Activated T-helper 1 cell treated with anti-CD3 and anti-CD28 coated beads, Interleukin-12 subunit alpha, Interleukin-12 subunit beta, Interleukin-2, Interleukin-4 antibody, amounts not matched to agents 30 ng/mL and 10 ng/mL and 1 ng/mL, durations not matched to agents 14 hours and 24 hours and 36 hours (primary cell): ENCODE measurements at places on chromosomes 1 and 21. TPM values are rescaled to one million over a fixed set of nuclear protein-coding genes. Genes with fewer than 3 reads are reported as not detected.

HCRTR1 gene
- total RNA-seq = not detected in 2 replicates

NGF gene
- not detected in 2 replicates for total RNA-seq

DNA sequence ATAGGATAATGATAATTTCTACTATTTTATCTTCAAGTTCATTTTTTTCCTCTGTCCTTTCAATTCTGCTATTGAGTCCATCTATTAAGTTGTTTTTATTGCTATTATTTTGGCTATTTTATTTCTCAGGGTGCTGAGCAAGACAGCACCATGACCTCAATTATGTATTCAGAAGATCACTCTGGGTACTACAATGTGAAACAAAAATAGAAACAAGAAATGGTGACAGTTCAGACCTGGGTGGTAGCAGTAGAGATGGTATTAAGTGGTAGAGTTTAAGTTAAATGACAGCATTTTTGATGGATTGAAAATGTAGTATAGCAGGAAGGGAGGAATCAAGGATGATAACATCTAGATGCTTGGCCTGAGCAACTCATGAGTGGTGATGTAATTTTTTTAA lies 655.3 kb upstream of the PLXNA2 start:
- no peaks in the 10 kb centered on the region for H3K27me3 ChIP-seq
- no peak for DNase-seq
- H3K4me3 ChIP-seq = no peak overlapping the region
- no peaks in the 10 kb centered on the region for H3K4me1 ChIP-seq
- no peaks in the 10 kb centered on the region for H3K36me3 ChIP-seq
- no peak overlapping the region for H3K27ac ChIP-seq

DNA sequence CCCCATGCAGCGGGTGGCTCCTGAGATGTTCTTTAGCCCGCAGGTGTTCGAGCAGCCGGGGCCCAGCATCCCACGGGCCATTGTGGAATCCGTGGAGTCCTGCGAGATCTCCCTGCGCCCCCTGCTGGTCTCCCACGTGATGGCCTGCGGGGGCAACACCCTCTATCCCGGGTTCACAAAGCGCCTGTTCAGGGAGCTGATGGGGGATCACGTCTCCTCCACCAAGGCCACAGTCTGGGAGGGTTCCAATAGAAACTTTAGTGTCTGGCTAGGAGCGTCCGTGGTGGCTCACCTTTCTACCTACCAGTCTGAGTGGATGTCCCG lies 71.0 kb downstream of the ACTL8 start:
- H3K27ac ChIP-seq = no peak overlapping the region
- no peaks in the 10 kb centered on the region for H3K4me1 ChIP-seq
- H3K4me3 ChIP-seq = no peak overlapping the region
- no peak for DNase-seq
- no peaks in the 10 kb centered on the region for H3K36me3 ChIP-seq

DNA sequence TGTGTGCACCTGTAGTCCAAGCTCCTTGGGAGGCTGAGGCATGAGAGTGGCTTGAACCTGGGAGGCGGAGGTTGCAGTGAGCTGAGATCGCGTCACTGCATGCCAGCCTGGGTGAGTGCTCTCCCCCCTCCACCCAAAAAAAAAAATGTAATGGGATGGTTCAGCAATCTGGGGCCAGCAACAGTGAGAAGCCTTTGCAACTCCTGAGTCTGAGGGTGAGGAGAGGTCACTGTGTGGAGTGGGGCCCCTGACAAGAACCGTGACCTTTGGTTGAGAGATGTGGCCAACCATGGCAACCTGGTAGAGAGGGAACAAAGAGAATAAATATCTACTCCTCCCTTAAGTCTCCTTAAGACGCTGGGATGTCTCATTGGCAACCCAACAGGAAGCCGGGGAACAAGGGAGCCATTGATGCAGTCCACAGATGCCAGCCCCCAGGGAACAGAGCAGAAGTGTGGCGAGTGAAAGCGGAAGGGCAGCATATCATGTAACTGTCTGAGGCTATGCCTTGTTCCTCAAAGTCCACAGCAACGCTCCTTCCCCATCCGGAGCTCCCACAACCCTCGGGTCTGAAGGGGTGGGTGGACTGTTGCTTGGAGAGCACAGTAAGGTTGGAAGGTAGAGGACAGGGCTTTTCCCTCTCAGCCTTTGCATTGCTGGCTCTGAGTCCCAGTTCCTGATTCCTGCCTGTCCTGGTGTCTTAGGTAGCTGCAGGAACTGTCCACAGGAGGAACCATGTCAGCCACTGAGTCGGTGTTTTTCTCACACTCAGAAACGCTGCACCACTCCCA lies 8.3 kb downstream of the TRNP1 start:
- no peak overlapping the region for H3K4me3 ChIP-seq
- peaks cover 20% of the 10 kb centered on the region for H3K27me3 ChIP-seq
- H3K4me1 ChIP-seq = peaks cover 9% of the 10 kb centered on the region
- H3K27ac ChIP-seq = no peak overlapping the region

- no peak for DNase-seq
- H3K4me3 ChIP-seq = no peak overlapping the region
- H3K4me1 ChIP-seq = peaks cover 23% of the 10 kb centered on the region
- no peak overlapping the region for H3K27ac ChIP-seq
- H3K36me3 ChIP-seq = no peaks in the 10 kb centered on the region
Measured at GRCh38 chr1:61536174-61537108, 188.5 kb downstream of the TM2D1 start.
